Stimulated activated CD8-positive, alpha-beta memory T cell treated with anti-CD3 and anti-CD28 coated beads, Interleukin-4, amount 100 ng/mL, for 24 hours (primary cell): ENCODE measurements at places on chromosomes 1 and 21.

DNA sequence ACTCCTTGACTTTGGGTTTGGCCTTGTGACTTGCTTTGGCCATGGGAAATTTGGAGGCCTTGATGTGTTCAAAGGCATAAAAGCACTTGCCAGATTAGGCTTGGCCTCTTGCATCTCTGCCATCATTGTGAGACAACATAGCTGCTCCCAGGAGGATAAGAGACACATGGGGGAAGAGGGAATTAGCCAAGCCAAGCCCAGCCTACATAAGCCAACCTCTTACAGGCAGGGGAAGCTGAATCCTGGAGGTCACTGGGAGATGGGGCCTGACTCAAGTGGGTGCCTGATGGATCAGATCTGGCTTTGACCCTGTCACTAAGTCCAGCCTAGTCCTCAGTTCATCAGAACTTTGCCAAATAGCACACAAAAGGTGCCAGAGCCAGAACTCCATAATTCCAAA lies 37.6 kb upstream of the HMGB4 start:
- no peak for DNase-seq

- no peak for DNase-seq
These were observed 166.9 kb upstream of the HMGB4 start for GRCh38 chr1:33696962-33697361.

GRCh38 chr1:2003541-2004131 lies at the start of gene CFAP74:
Gene CFAP74 (minus strand): TSS chr1:2003786. CDS start chr1:1990956, 12,830 bp downstream.
- no peak for DNase-seq

DNA sequence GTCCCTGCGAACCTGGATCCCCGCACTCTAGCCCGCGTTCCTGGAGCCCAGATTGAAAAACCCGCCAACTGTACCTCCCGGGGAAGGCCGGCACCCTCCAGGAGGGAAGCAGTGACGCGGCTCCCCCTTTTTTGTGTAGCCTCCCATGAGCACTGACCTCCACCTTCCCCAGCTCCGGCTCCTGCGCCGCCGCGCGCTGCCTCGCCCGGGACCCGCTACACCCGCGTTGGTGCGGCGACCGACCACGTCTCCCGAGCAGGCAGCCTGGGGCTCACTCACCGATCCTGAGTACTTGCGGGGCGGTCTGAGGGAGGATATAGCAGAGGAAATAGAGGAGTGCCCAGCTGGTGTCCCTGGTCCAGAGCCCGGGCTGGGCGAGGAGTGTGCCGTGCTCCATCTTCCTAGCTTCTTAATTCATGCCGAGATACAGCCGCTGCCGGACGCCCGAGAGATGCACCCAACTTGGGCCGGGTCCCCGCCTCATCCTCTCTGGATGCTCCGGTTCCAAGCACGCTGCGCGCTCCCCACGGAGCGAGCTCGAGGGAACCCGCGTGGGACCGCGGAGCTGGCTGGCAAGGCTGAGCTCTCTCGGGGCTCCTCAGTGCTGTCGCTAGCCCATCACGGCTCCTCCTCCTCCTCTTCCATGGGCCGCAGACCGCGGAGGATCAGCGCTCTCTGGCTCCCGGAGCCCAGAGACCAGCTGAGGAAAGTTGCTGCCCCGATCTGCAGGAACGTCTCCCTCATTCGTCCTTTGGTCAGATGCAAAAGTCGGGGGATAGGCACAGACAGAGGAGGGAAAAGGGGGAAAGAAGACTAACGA lies 482 bp downstream of the GRIK1 start:
- DNase-seq: no peak

- DNase-seq: no peak
These were observed 51.2 kb upstream of the RGS7 start for GRCh38 chr1:241408170-241408569.

DNA sequence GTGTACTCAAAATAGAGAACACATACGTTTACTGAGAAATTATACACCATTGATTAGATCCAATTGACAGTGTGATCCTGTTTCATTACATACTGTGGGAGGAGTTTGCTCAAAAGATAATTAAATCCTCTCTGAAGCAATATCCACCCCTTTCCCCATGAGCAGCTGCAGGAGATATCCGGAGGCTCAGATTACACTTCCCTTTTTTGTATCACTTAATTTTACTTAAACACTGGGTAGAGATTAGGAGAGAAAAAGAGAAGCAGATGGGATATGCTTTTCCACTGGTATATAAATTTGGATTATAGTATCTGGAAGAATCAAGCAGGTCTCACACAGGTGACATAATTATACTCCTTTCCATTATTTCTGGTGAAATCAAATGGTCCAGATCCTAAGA lies 333.3 kb upstream of the ZRANB2 start:
- DNase-seq: no peak

- DNase-seq: no peak
These were observed 42.1 kb downstream of the PARP1 start for GRCh38 chr1:226365831-226366231.

GRCh38 chr1:13706046-13706445 lies 6.1 kb downstream of the PRDM2 start:
- no peak for DNase-seq

DNA sequence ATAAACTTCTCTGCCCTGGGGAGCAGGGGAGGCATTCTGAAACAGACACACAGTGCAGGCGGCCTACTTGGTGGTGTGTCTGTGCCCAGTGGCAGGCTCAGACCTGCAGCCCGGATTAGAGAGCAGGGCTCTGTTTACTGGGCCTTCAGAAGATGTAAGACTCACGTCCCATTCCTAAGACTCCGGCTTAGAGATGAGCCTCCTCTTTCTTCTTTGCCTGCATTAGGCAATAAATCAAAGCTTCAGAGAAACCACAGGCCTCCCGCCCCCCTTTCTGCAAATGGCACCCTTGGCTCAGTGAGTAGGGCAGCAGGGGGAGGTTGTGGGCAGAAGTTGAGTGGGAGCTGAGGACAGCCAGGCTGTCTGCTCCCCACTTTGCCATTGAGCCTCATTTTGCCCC lies 35.8 kb downstream of the LGR6 start:
- no peak for DNase-seq

DNA sequence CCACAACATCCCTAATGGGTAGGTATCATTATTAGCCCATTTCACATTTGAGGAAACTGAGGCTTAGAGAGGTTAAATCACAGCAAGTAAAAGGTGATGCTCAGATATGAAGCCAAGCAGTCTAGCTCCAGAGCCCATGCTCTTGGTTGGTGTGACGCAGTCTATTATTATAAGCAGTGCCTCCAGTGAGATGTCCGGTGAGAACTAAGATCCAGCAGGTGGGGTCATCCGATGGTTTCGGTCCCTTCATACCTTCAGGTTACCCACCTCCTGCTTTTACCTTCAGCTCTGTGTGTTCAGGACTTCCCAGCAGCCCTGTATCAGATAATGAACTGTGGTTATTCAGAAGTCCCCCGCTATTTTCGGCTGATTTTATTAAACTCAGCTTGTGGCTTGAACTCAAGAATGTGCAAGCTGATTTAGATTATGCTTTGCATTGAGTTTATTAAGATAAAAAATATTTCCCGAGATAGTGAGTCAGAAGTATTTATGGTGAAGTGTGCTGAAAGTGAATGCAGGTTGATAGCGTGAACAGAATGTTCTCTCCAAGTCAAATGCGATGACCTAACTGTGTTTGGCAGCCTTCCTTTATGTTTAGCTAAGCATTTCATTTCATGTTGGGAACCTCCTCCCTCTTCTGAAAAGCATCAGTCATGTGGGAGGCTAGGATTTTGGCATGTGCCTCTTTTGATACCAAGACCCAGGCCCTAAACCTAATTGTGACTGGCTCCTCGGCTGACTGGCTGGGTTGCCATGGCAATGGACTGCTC lies 160.9 kb upstream of the UBE2U start:
- no peak for DNase-seq

DNA sequence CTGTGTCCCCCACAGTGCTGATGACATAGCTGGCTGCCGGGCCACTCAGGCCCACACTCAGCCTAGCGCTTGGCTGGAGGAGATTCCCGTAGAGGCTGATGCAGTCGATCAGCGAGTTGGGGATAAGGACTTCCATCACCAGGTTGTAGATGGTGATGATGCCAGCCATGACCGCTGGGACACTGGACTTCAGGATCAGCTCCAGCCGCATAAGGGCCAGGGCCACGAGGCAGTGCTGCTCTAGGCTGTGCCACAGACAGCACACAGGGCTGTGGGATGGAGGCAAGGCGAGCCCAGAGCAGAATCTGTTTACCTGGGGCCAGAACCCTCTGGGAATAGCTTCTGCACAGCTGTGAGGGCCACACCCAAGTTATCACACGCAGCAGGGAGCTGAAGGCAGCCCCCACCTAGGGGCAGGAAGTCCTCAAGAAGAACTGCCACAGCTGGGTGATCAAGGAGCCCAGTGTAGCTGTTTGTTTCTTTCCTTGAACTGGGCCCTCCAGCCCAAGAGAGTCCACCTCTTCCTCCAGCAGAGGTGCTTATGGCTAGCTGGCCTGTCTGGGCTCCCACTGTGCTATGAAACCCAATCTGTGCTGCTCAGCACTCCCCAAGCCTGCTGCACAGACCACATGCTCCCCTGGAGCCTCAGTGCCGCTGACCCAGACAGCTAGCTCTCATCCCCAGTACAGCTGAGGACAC lies 6.2 kb downstream of the SLC2A1 start:
- no peak for DNase-seq

DNA sequence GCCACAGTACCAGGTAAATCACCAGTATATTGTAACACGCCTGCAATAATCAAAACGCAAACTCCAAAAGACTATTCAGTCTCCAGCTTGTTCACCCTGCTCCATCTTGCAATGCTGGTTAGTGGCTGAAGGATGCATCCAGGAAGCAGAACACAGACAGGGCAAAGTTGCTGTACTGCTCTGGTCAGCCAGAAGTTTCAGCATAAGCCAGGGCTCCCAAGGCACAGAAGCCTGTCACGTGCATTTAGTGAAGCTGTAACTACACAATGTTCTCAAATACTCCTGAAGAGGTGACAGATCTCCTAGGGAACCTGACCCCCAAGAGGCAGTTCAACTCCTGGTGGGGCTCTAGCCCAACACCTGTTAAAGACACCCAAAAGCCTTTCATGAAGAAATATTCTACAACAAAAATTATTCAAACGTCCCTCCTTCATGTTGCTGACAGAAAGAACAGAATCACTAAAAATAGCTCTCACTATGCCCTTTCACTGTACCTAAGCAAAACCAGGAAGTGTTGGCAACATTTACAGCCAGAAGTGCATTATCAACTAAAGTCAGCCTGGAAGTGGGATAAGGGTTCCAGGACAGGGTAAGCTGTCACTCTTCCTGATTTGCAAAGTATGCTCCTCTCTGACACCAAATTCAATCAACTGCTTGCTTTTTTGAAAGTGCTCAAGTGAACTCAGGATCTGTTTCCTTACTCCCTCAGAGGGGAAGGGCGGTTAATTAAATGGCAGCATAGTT lies 52.1 kb downstream of the SLC35D1 start:
- no peak for DNase-seq

DNA sequence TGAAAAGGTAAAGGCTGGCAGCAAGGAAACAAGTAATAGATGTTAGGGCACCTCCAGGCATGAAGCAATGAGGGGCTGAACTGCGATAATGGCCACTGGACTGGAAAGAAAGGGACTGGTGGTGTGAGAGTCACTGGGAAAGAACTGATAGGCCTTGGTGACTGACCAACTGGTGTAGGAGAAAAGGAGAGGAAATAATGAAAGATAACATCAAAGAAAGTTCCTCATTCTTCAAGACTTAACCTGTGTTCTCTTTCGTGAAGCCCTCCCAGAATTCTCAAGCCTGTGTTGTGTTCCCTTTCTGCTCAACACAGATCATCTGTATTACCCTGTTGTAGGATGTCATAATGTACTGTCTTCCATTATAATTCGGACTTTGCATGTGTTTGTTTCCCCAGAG lies 20.9 kb upstream of the SNX27 start:
- no peak for DNase-seq

DNA sequence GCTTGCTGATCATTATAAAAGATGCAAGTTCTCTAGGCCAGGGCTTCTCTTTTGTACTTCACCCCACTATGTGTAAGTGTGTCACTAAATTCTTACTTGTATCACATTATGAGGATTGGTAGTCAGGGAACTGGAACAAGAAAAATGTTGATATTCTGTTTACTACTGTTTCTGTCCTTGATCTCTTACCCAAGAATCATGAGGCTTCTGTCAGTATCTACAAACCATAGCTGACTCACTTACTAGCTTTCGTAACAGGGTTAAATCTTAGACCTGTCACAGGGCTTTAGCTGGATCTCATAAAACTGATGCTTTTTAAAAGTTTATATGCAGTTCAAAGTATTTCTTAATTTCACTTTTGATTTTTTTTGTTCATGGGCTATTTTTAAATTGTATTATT lies 681.2 kb downstream of the PLPP3 start:
- no peak for DNase-seq

GRCh38 chr1:43272576-43273571 lies 3.1 kb downstream of the TMEM125 start:
- DNase-seq: no peak

- no peak for DNase-seq
These were observed 25.0 kb upstream of the PRELP start for GRCh38 chr1:203450479-203451149.

DNA sequence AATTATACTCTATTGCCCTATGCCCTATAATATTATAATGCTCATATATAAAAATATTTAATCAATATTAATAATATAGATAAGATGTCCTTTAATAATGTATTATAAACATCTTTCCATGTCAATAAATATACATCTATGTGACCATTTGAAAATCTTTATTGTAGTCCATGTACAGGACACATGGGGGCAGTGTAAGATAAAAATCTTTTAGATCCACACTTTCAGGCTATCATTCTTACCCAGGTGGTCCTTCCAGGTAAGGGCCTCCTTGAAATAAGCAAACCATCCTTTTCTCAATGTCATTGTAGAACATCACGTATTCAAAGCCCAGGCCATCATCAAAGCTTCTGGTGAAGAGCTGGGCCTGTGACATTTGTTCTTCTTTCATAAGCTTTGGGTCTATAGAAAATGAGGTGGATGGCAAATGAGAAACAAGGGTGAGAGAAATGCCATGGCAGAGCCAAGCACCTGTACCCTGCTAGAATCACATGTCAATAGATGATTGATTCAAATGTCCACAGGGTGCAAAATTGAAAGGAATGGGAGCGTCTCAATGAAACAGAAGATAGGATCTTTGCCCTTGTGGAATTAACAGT lies 20.2 kb downstream of the THEM4 start:
- no peak for DNase-seq

DNA sequence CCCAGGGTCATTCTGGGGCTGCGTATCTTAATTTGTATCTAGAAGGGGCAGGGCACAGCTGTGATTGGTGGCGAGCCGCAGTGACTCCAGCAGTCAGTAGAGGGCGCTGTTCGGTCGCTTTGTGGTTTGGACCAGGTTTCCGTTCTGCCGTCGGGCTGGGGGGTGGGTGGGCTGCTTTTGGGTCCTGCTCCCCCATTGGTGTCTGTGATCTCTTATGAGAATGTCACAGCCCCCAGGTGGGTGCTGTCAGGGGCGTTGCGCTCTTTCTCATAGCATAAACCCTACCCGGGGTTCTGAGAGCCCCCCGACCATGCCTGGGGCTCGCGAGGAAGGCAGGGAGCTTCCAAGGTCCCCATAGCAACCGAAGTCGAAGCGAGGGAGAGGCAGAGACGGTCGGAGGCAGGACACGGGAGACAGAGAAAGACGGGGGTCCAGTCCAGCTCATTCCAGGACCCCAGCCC lies 5.4 kb downstream of the TFF3 start:
- DNase-seq: peak; percentile 58

GRCh38 chr1:44084998-44085675 lies 33.5 kb upstream of the KLF17 start:
- DNase-seq: no peak

GRCh38 chr1:204409836-204410687 lies 1.6 kb downstream of the PPP1R15B start:
- no peak for DNase-seq

GRCh38 chr1:41740058-41740457 lies 178.7 kb downstream of the HIVEP3 start:
- DNase-seq: no peak

- DNase-seq: no peak
These were observed 36.2 kb upstream of the TNFSF4 start for GRCh38 chr1:173243300-173243699.

- no peak for DNase-seq
These were observed 672.8 kb downstream of the LMO4 start for GRCh38 chr1:88001460-88001859.
